ENCODE measurements at places on chromosomes 12 and 14.

- DNase-seq = no peak
These were observed 537.0 kb downstream of the SLC6A15 start for GRCh38 chr12:84375449-84376170.

GRCh38 chr12:42267413-42268190 is 29.6 kb upstream of the YAF2 start:
- no peak for DNase-seq

- DNase-seq = no peak
These were observed 11.9 kb downstream of the CFAP54 start for GRCh38 chr12:96501133-96501761.

DNA sequence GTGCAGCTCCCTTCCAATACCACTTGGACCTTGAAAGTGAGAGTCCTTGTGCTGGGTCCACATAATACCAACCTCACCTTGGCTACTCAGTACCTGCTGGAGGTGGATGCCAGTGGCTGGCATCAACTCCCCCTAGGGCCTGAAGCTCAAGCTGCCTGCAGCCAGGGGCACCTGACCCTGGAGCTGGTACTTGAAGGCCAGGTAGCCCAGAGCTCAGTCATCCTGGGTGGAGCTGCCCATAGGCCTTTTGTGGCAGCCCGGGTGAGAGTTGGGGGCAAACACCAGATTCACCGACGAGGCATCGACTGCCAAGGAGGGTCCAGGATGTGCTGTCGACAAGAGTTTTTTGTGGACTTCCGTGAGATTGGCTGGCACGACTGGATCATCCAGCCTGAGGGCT is 5.7 kb upstream of the INHBE start:
- no peak for DNase-seq

- DNase-seq = no peak
These were observed 92.6 kb downstream of the RFLNA start for GRCh38 chr12:124387528-124387911.

GRCh38 chr12:31887109-31887811 is 72.0 kb upstream of the RESF1 start:
- DNase-seq = no peak

DNA sequence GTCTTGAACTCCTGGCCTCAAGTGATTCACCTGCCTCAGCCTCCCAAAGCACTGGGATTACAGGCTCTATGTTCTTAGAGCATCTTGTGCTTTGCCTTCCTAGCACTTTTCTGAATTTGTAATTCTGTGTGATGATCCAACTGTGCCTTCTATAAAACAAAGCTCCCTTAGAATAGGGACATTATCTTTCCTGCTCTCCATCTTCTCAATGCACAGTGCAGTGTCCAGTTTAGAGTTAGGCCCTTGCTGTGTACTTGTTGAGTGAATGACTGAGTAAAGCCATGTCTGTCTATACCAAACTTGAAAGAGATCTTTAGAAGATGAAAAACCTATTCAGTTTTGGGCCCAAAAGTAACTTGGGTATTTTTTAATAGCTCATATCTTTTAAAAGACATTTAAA is 5.2 kb downstream of the WDR20 start:
- DNase-seq = peak; percentile 39

Data from hippocampal formation (tissue), 2 donors.